ENCODE measurements at places on chromosomes 5 and 9. TPM values are rescaled to one million over a fixed set of nuclear protein-coding genes. Genes with fewer than 3 reads are reported as not detected.

DNA sequence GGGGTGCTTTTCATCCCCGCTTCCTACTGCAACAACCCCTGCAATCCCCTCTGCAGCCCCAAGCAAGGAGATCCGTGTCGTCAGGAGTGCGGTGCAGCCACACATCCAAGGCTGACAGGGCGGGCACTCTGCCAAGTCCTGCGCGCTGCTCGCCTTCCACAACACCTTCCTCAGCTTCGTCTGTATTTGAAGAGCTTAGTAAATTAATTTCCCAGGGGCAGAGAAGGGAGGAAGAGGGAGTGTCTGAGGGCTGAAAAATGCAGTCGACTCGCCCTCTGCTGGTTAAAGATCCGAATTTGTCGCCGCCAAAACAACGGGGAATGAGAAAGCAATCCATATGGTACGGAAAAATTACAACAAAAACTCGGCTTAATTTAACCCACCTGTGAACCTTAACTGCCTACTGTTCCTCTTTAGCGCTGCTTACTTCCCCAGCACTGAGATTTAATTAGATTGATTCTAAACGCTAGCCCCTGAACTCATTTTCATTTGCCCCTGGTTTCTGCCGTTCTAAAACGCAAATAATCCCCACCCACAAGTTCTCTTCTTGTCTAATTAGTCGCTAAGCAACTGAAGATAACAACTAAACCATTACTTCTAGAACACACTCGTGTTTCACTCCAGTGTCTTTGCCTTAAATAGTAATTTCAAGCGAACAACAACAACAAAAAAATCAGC, 10.9 kb upstream of the PCDHB1 start:
- H3K36me3 ChIP-seq: no peaks in the 10 kb centered on the region
- no peak overlapping the region for H3K27ac ChIP-seq
- no peaks in the 10 kb centered on the region for H3K4me1 ChIP-seq
- H3K4me3 ChIP-seq: no peak overlapping the region
- H3K27me3 ChIP-seq: no peaks in the 10 kb centered on the region

DNA sequence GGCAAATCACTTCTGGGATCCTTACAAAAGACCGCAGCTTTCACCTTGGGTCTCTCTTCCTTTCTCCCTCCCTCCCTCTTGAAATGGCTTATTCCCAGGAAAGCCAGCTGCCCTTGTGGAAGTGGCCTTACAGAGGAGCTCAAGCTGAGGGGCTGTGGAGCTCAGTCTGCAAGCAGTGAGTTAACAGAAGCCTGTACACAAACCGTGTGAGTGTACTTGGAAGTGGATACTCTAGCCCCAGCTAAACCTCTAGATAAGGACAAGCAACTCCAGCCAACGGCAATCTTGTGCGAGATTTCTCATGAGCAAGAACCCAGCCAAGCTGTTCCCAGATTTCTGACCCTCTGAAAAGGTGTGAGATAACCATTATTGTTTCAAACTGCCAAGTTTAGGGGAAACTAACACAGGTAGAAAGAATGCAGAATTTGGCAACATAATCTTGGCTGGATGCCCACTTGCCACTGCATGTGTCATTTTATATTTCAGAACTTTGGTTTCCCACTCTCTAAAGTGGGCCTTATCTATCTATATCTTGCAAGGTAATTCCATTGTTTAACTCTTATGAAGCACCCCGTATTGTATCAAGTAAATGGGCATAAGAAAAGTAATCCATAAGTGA, 85.6 kb downstream of the CDH18 start:
- no peak for DNase-seq
- no peaks in the 10 kb centered on the region for H3K4me1 ChIP-seq
- H3K27ac ChIP-seq: no peak overlapping the region
- H3K27me3 ChIP-seq: no peaks in the 10 kb centered on the region
- H3K36me3 ChIP-seq: no peaks in the 10 kb centered on the region

- H3K4me1 ChIP-seq: peaks cover 22% of the 10 kb centered on the region
- DNase-seq: no peak
- no peaks in the 10 kb centered on the region for H3K27me3 ChIP-seq
- H3K27ac ChIP-seq: no peak overlapping the region
- no peaks in the 10 kb centered on the region for H3K36me3 ChIP-seq
Measured at GRCh38 chr5:111227226-111227782, 3.1 kb downstream of the CAMK4 start.

DNA sequence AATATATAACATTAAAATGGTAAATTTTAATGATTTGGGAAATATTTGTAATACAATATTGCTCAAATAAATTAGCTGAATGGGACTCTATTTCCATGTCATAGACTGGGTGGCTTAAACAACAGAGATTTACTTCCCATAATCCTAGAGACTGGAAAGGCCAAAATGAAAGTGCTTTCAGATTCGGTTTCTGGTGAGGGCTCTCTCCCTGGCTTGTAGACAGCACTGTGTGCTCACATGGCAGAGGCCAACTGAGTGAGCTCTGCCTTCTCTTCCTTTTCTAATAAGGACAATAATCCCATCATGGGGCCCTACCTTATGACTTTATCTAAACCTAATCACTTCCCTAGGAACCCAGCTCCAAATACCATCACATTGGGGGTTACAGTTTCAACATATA, 196.2 kb downstream of the MARCHF11 start:
- DNase-seq: no peak
- H3K4me3 ChIP-seq: no peak overlapping the region
- H3K36me3 ChIP-seq: no peaks in the 10 kb centered on the region
- H3K27ac ChIP-seq: no peak overlapping the region

Gene ANKRD34B
- not detected for total RNA-seq

Gene MYOZ3
- 0.27 TPM for total RNA-seq

Data from HFFc6 (cell line).